ENCODE measurements at places on chromosomes 3 and 15. TPM values are rescaled to one million over a fixed set of nuclear protein-coding genes. Genes with fewer than 3 reads are reported as not detected.

ANKRD34C gene
- not detected for total RNA-seq

FAM227B gene
- 2.4 TPM for total RNA-seq

DLG1 gene
- 80.3 TPM for total RNA-seq

ARRDC4 gene
- not detected for total RNA-seq

SETD5 gene
- total RNA-seq = 147 TPM

RTP3 gene
- not detected for total RNA-seq

OCA2 gene
- total RNA-seq = not detected

TRPC1 gene
- total RNA-seq = 2.9 TPM

DISP2 gene
- 0.37 TPM for total RNA-seq

GPR62 gene
- total RNA-seq = not detected

MYZAP gene
- total RNA-seq = not detected

ANKRD63 gene
- not detected for total RNA-seq

RPS27L gene
- total RNA-seq = 192 TPM

SPSB4 gene
- not detected for total RNA-seq

APBA2 gene
- 2.6 TPM for total RNA-seq

LCMT2 gene
- total RNA-seq = 12.3 TPM

MORC1 gene
- total RNA-seq = not detected

IMPG2 gene
- 0.29 TPM for total RNA-seq

SEMA3B gene
- total RNA-seq = 0.16 TPM

RHOV gene
- total RNA-seq = not detected

ZNF860 gene
- total RNA-seq = not detected

ZMYND10 gene
- total RNA-seq = 2.9 TPM

EHD4 gene
- 15.6 TPM for total RNA-seq

BTBD1 gene
- 62.5 TPM for total RNA-seq

RAD51 gene
- 73.0 TPM for total RNA-seq

RABL3 gene
- 18.8 TPM for total RNA-seq
